ENCODE measurements at places on chromosomes 1 and 21.
A peak's percentile ranks its signal among the peaks of the same experiment; 100 is the strongest.

DNA sequence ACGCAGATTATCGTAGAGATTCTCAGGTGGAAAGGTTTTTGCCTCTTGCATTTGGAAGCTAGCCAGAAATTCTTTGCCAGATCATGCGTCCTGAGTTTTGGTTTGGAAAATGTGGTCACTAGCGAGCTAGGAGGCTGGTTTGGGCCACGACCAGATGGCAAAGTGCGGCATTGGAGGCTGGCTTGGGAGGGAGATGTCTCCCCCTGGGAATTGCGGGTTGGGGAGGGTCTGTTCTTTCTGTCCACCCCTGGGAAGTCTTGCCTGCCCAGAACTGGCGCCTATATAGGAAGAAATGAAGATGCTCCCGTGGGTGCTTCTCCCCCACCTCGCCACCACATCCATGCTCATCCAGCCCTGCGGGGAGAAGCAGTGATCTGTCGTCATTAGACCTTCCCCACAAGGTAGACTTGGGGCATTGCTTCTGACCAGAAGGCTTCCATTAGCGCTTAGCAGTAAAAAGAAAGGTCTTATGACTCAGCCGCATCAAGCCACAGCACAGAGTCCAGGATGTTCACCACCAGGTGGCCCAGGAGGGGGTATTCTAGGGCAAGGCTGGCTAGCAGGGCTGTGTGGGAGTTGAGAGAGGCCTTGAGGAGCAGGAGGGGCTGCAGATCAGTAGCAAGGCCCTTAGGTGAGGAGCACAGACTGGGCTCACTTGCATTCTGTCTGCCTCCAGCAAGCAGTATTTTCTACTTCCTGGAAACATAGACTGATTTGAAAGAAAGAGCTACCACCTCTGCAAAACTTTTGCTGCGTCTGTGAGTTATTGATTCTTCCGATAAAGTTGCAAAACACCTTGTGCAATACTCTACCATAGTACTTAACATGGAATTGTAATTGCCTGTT lies 1.5 kb upstream of the PTP4A2 start:
- H3K4me1 ChIP-seq, result peaks cover 2% of the 10 kb centered on the region
- no peak overlapping the region for H3K4me3 ChIP-seq
- no peaks in the 10 kb centered on the region for H3K36me3 ChIP-seq
- H3K27me3 ChIP-seq, result no peaks in the 10 kb centered on the region
- no peak overlapping the region for H3K27ac ChIP-seq

DNA sequence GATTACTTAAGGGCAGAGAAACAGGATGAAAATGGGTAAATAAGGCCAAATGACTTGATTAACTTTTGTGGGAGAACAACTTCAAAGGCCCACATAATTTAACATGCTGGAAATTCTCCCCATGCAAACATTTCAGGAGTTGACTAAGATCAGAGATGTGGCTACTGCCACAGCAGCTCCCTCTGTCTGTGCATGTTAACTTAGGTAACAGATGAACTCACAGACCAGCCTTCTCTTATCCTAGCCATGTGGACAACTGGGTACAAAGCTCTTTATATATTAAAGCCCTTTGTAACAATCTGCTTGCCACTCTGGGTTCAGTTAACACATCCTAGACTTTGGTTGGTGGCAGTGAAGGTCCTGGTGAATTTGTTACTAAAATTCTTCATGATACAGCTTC lies 33.2 kb downstream of the BEND5 start:
- H3K4me1 ChIP-seq, result peaks cover 8% of the 10 kb centered on the region
- no peaks in the 10 kb centered on the region for H3K36me3 ChIP-seq
- H3K4me3 ChIP-seq, result no peak overlapping the region
- H3K27ac ChIP-seq, result peak overlapping the region; percentile 12

DNA sequence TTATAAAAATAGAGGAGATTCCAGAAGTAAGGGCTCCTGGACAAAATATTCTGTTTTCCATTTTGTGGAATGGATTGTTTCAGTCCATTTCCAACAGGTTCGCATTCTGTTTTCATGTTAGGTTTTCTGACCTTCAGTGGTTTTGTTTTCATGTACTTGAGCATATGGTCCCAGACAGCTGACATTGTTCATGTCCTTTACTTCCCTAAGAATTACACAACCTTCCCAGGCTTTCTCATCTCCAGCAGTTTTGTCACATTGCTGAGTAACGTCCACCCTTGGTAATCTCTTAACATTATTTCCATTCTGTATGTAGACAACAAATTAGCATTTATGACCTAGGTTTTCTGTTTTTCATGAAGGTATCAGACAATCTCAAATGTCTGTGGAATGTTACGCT lies 21.0 kb upstream of the ERRFI1 start:
- H3K36me3 ChIP-seq, result no peaks in the 10 kb centered on the region
- H3K4me1 ChIP-seq, result no peaks in the 10 kb centered on the region
- no peak overlapping the region for H3K4me3 ChIP-seq
- no peak overlapping the region for H3K27ac ChIP-seq

GRCh38 chr21:44818640-44819011 lies 764 bp upstream of the SUMO3 start:
- no peaks in the 10 kb centered on the region for H3K27me3 ChIP-seq
- no peaks in the 10 kb centered on the region for H3K4me1 ChIP-seq
- H3K4me3 ChIP-seq, result peak overlapping the region; percentile 67
- DNase-seq, result peak; percentile 84
- H3K36me3 ChIP-seq, result no peaks in the 10 kb centered on the region

DNA sequence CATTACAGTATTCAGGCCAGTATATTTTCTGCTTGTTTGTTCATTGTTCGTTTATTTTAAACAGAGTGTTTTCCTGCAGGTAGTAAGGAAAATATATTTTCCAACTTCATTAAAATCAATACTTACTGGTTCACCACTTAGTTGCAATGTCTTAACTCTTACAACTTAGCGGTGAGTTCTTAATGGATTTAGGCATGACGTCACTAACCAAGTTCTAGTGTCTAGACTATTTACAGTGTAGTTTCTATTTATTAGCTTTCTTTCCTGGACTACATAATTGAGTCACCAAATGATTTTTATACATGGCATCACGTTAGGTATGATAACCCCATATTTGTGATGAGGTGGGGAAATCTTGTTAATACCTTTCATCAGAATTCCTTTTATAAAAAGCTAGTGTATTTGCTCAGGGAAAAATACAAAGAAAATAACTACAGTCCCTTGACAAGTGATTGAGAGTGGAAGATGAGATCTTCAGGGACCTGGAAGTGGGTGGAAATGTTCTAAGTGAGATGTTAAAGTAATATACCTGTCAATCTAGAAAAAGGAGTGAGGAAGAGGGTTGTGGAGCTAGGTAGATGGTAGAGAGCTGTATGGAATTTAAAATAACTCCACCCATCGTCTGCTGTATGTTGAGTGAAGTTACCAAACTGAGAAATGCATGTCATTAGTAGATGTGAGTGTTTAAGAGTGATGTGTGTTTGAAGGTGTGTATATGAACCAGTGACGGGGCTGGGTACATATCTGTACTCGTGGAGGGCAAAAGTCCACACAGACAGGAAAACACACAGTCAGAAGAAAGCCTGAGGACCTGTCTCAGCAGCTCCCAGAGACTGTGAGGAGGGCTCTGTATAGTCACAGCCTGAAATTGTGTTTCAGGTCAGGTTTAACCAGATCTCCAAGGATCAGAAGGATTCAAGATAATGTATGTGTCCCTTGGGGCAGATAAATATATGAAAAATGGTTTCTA lies 197.6 kb upstream of the ADAMTS5 start:
- H3K4me1 ChIP-seq, result no peaks in the 10 kb centered on the region
- H3K4me3 ChIP-seq, result no peak overlapping the region
- no peaks in the 10 kb centered on the region for H3K27me3 ChIP-seq
- no peak for DNase-seq
- no peak overlapping the region for H3K27ac ChIP-seq

Data from aorta (tissue), 5 donors.